ENCODE measurements at places on chromosomes 2 and 18.

GRCh38 chr2:42390401-42390969 lies 29.5 kb upstream of the COX7A2L start:
- no peak for DNase-seq

GRCh38 chr2:33406622-33407021 lies 69.8 kb upstream of the RASGRP3 start:
- DNase-seq, result no peak

DNA sequence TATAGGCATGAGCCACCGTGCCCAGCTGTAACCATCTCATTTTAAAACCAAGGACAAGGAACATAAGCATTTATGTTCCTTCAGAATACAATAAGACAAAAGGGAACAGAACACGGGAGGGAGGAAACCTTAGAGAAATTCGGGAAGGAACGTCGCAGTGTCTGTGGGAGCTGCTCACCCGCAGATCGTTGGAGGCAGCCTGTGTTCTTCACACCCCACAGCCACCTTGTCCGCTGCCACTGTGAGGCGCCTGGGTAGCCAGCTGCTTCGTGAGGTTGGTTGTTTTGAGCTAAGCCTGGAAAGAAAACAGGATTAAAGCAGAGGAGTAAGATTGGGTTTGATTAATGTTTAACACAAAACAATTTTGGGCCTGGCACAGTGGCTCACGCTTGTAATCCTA lies 250.0 kb downstream of the FHOD3 start:
- no peak for DNase-seq

DNA sequence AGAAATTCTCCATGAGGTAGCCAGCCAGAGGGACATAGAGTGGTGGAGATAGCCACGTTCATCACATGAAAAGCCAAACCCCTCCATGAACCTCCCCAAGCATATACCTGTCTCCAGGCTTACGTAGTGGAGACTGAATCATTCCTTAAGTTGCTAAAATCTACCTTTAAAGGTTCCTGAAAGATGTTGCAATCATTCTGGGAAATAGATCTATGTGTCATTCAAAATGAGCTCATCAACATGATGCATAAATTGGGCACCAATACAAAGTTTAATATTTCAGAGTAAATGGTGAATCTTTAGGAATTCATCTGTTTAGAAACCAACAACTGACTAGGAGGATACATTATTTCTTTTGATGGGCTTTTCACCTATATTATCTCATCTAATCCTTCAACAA lies 362.6 kb upstream of the ID2 start:
- no peak for DNase-seq

DNA sequence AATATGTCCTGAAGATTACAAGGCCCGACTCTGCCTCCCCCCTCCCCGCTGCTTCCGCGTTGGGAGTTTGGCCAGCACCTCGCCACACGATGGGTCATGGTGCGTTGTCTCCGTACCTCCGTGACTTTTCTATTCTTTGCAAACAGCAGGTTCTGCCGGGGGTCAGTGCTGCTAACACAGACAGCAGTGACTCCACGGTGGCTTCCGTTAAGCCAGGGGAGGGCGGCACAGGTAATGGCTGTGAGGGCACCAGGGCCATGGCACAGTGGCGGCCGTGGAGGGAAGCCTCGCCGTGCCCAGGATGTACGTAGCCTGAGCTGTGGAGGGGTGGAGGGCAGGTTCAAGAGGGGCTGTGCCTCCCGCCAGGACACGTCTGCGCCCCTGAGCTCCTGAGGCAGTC lies 115.5 kb downstream of the NFATC1 start:
- no peak for DNase-seq

GRCh38 chr2:68784915-68785314 lies 50.3 kb downstream of the ARHGAP25 start:
- no peak for DNase-seq

- DNase-seq, result no peak
These were observed 114.9 kb upstream of the ID2 start for GRCh38 chr2:8566774-8567468.

DNA sequence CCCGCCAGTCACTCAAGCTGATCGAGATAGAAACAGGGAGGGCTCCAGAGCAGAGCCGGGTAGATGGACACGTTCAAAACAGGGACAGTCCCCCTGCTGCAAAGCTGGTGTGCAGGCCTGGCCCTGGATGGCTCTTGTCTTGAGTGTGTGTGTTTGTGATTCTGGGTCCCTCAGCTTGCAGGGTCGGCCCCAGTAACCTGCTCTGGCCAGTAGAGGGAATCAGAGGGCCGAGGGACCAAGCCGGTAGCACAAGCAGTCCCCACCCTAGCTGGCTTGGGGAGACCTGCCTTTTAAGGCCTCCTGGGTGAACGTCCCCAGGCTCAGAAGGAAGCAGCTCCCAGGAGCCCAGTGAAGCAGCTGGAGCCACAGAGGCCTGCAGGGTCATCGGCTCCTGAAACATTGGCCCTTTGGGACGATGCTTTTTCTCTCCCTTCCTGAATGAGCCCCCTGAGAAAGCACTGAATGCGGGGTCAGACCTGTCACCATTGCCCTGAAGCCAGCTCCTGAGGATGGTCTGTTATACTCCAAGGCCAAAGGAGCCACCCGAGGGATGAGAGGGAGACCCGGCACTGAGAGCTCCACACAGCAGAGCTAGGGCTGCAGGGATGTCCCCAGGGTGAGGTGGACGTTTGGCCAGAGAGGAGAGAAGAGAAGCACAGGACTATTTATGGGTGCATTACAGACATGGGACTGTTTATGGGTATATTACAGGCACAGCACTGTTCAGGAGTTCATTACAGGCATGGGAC lies 15.4 kb upstream of the MLPH start:
- peak; percentile 37 for DNase-seq

GRCh38 chr2:190446193-190446592 lies 38.0 kb downstream of the MFSD6 start:
- DNase-seq, result no peak

DNA sequence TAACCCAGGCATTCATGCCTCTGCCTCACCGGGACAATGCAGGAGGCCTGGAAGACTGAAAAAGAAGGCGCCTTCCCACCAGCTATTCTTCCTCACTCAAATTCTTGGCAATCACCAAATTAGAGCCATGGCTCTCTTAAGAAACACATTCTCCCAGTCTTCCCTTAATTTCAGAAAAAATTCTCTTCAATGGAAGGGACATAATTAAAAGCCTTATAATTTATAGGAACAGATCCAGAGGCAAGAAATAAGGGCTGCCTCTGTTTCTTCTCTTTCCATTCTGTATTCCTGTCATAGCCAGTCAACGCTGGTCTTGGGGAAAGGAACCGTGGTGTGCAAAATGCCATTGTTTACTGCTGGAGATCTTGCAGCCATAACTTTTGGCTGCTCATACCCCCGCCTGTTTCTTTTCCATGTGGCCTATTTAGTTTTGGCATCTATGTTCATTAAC lies 32.8 kb downstream of the DTNA start:
- no peak for DNase-seq

Data from stimulated activated CD4-positive, alpha-beta T cell treated with anti-CD3 and anti-CD28 coated beads, TNF-alpha, amount 100 ng/mL, for 24 hours (primary cell).